ENCODE measurements at places on chromosomes 1 and 21.

GRCh38 chr1:95643071-95643470, 409.1 kb downstream of the RWDD3 start:
- DNase-seq: no peak

- DNase-seq: no peak
Measured at GRCh38 chr1:23643736-23644554, 47.7 kb upstream of the RPL11 start.

GRCh38 chr1:115239426-115239825, 98.6 kb downstream of the NGF start:
- DNase-seq: no peak

DNA sequence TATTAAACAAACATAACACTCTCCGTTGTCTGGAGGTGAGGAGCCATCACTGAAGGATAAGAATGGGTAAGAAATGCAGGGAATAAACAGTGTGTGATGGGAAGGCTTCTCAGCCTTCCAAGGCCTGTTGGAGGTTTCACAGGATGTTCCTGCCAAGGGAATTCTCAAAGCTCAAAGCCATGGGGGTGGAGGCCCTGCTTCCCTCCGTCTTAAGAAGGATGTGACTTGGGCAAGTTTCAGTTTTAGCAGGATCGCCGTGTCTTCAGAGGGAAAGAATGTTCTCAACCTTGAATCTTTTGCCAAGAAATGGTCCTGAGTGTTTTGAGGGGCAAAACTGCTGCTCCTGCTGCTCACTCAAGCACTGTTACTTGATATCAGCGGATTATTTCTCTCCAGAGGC, 41.7 kb upstream of the IL20 start:
- DNase-seq: no peak

DNA sequence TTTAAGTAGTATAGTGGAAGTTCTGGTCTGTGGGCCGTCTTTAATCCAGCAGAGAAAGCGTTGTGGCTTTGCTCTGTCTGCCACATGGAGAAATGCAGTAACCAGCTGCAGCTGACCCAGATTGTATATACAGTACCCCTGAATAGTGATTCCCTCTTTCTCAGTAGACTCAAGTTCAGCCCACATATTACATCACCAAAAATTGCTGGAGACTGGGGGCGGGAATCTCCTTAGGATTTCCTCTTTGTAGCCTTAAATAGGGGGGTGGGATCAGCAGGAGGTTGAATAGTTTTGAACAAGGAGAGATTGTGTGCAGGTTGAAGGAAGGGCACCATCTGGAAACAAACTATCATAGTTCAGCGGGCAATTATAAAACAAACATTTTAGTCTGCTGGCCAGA, at the start of gene ANGPTL1:
Gene ANGPTL1 (minus strand): TSS at position 134 of the 400 bp plus-strand sequence. CDS start 5,301 bp downstream, outside the sequence.
- DNase-seq: no peak

DNA sequence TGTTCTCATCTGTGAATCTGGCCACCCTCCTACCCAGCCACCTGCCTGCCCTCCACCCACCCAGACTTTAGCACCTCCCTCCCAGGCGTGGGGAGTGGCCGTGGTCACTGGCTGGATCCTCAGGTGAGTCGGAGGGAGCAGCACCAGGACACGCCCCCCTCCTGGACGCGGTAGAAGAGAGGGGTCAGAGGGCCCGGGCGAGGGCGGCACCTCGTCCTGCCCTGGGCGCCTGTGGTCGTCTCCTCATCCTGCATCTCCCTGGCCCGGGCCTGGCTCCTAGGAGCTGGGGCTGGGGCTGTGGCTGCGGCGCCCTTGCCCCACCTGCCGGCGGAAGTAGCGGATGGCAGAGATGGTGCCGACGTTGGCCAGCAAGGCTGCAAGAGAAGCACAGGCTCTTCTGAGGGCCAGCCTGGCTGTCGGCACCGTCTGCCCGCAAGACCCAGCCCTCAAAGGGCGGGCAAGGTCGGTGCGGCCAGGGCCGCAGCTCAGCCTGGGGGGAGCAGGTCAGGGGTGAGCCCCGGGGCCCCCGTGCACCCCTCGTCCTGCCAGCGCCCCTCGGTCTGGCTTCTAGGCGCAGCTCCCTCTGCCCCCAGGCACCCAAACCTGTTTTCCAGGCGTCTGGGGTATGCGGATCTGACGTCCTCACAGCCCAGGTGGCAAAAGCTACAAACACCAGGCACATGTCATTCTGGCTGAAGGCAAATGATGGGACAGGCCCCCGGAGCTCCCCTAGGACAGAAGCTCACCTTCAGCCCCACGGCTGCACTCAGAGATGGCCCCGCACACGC, 5.8 kb downstream of the PERM1 start:
- DNase-seq: peak; percentile 46

DNA sequence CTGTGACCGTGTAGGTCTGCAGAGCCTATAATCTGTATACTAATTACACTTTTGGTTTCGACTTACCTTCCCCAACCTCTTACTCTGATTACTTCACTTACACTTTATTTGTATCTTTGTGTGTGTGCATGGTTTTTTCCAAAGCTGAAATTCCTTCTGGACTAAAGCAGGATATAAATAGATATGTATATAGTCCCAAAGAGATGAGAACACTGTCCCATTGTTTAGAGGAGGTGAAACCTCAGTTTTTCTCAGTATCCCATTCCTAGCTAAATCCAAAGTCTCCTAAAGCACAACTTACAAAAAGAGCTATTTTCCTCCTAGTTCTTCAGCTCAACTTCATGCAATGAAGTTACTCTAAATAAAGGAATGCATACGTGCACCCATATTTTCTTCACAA, 442.2 kb downstream of the SMYD3 start:
- no peak for DNase-seq

GRCh38 chr1:100868364-100868995, 26.2 kb downstream of the EXTL2 start:
- no peak for DNase-seq

GRCh38 chr1:201181726-201182125, 8.9 kb upstream of the IGFN1 start:
- DNase-seq: no peak

DNA sequence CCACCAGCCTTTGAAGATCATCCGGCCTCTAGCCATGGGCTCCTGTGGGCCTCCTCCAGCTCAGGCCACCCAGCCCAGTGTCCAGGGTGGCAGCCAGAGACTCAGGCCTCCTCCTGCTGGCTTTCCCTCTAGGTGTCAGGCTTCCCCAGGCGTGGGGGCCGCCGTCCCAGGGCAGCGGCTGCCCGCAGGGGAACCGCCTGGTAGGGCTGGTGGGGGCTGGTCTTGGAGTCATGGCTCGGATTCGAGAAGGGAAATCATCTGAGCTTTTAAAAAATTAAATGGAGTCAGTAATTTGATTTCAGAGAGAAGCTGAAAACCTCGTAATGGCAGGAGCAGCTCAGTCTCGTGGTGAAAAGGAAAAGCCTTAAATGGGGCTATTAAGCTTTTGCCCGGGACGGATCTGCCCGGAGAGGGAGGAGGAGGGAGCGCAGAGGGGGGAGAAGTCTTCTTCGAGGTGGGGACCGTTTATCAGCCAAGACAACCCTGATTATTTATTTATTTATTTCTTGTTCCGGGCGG, 66.4 kb upstream of the TARDBP start:
- DNase-seq: no peak

GRCh38 chr1:169070547-169070946, 35.9 kb upstream of the ATP1B1 start:
- no peak for DNase-seq

GRCh38 chr1:206108635-206109034, 8.6 kb downstream of the AVPR1B start:
- no peak for DNase-seq

- no peak for DNase-seq
Measured at GRCh38 chr1:19770436-19771190, 29.1 kb downstream of the TMCO4 start.

DNA sequence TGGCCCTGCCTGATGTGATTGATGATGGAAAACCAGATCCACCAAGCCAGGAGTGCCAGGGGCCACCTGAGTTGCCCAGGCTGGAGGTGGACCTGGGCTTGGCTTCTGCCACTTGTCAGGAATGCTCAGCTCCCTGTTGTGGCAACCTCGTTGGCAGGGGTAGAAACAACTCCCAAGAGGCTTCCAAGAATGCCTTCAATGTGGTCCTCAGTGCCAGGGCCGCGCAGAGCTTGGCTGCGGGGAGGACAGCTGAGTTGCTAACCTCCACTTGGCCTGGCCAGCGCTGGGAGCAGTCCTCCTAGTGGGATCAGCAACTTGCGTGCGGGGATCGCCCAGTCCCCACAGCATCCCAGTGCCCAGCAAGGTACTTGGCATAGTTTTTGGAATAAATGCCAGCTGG, 9.0 kb downstream of the MYOM3 start:
- no peak for DNase-seq

GRCh38 chr1:3599286-3599811, 12.0 kb downstream of the MEGF6 start:
- no peak for DNase-seq

GRCh38 chr1:35557118-35557610, at the start of gene KIAA0319L:
Gene KIAA0319L (minus strand): TSS chr1:35557403. CDS start chr1:35554491, 2,912 bp downstream.
- DNase-seq: no peak

GRCh38 chr1:43610339-43610738, 39.6 kb upstream of the KDM4A start:
- DNase-seq: no peak

DNA sequence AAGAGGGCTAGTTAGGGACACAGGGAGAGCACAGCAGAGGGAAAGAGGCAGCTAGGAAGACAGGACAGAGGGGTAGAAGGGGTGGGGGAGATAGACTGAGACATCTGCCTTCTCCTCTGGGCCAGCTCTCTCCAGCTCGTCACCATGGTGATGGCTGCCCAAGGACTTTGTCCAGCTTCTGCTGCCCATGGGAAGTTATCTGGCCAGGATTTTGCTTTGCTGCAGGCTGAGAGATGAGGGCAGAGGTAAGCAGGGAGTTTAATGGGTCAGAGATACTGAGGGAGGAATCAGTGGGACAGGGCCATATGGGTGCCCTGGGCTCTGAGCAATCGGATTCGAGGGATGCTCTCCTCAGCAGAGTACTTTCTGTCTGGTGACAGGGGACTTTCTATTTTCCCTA, 34.5 kb upstream of the GPR37L1 start:
- no peak for DNase-seq

DNA sequence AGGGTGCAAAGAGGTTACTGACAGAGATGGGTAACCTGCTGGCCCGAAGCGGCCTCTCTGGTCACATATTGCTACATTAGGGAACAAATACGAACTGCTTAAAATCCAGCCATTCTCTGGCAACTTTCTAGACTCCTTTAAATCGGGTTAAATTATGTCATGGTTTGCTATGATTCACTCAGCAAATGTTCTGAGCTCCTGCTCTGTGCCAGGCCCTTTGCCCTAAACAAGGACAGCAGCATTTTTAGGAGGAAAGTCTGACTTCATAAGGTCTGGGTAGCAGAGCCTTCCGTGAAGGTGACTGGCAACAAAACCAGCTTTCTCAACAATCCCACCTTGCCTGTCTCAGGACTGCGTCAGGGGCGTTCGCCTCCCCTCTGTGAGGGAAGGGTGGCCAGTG, 15.4 kb downstream of the ZP4 start:
- DNase-seq: no peak

DNA sequence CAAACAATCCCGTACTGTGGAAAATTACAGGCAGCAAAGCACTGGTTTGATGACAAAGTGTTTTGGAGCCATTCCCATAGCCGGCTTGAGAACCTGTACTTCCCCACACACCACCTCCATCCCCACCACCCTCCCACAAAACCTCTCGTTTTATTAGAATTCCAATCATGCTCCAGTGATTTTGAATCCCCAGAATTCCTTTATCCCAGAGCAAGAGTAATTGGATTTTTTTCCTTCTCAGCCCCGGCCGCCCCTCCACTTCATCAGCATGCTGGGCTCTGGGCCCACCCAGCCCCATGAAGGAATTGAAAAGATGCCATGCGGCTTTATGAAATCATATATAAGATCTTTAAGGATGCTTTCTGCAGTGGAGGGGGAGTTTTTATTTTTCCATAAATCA, 136.6 kb downstream of the OMA1 start:
- no peak for DNase-seq

- DNase-seq: no peak
Measured at GRCh38 chr1:230219174-230220067, 152.4 kb downstream of the GALNT2 start.

GRCh38 chr1:93641527-93641926, 40.1 kb downstream of the BCAR3 start:
- DNase-seq: no peak

- DNase-seq: no peak
Measured at GRCh38 chr1:64519901-64520300, 50.0 kb downstream of the CACHD1 start.

DNA sequence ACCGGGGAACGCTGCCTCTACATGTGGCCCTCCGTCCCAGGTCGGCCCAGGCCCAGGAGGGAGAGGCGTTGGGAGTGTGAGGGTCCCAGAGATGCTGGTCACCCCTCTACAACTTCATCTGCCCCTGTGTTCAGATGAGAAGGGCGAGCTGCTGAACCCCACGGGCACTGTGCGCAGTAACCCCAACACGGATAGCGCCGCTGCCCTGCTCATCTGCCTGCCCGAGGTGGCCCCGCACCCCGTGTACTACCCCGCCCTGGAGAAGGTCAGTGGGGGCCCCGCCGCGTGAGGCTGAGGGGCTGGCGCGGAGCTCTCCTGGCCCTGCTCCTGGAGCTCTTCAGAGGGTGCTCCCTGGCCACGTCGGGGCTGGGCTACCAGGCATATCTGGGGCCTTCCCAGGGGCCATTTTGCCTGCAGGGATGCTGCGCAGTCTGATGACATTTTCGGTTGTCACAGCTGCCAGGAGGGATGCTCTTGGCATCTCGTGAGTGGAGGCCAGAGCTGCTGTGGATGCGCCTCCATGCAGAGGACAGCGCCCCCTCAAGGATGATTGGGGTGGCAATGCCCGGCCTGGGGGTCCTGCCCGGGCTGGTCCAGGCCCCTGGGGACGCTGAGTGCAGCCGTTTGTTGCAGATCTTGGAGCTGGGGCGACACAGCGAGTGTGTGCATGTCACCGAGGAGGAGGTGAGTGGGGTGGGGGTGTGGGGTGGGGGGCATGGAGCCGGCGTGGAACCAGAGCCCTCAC, 68.6 kb downstream of the PIK3CD start:
- DNase-seq: no peak

GRCh38 chr1:18948048-18948912, 8.2 kb downstream of the IFFO2 start:
- DNase-seq: peak; percentile 63

DNA sequence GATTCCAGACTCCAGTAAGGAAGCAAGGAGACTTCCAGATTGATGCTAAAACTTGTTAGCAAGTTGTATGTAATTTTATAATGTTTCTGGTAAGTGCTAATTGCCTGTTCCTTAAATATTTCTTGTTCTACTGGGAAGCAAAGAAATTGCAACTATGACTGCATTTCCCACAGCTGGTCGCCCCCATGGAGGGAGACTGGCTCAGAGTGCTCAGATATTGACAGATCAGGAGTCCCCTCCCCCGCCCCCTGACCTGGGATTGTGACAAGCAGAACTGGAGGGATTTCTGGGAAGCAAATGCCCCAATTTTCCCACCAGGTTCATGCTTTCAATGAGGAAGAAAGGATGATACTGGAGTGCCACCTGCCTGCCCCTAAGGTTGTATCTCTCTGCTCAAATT, 82.2 kb upstream of the HMGB4 start:
- DNase-seq: no peak

- DNase-seq: no peak
Measured at GRCh38 chr1:236773919-236774318, 21.2 kb upstream of the MTR start.

DNA sequence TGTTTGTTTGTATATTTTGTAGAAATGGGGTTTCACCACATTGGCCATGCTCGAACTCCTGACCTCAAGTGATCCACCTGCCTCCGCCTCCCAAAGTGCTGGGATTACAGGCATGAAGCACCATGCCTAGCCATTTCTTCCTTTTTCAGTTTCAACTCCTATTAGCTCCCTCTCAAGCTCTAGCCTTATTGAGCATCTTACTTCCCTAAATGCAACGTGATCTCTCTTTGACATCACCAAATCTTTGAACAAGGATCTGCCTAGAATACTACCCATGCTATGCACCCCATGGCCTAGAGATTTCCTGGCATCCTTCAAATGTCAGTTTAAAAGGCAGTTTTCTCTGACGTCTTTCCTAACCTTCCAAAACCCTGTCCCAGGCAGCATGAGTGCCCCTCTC, 91.1 kb upstream of the NR5A2 start:
- DNase-seq: no peak

All from stimulated activated CD4-positive, alpha-beta T cell treated with anti-CD3 and anti-CD28 coated beads, Interleukin-4, amount 100 ng/mL, for 24 hours (primary cell).